ENCODE measurements at places on chromosomes 12 and 14.

DNA sequence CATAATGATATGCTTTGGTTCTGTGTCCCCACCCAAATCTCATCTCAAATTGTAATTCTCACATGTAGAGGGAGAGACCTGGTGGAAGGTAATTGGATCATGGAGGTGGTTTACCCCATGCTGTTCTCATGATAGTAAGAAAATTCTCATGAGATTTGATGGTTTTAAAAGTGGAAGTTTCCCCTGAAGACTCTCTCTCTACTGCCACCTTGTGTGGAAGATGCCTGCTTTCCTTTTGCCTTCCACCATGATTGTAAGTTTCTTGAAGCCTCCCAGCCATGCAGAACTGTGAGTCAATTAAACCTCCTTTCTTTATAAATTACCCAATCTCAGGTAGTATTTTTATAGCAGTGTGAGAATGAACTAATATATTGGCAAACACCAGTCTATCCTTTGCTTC, 260.4 kb upstream of the PPFIA2 start:
- DNase-seq: no peak

GRCh38 chr14:96229315-96229714, 24.7 kb downstream of the BDKRB2 start:
- DNase-seq: no peak

DNA sequence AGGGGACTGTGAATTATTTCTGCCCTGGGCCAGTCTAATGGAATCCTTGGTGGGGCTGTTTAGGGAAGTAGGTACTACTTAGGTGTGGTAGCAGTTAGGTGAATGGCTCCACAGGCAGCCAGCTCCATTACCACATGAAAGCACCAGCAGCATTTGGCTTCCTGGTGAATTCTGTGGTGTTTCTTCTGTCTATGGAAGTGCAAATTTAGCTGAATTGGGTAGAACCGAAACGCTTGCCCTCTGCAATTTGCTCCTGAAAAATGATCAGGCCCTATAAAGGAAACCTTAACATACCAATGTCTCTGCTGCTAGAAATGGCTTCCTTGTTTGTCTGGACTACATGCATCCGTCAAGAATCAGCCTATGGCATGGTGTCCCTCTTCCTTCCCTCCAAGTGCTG, 16.4 kb downstream of the FLRT2 start:
- no peak for DNase-seq

DNA sequence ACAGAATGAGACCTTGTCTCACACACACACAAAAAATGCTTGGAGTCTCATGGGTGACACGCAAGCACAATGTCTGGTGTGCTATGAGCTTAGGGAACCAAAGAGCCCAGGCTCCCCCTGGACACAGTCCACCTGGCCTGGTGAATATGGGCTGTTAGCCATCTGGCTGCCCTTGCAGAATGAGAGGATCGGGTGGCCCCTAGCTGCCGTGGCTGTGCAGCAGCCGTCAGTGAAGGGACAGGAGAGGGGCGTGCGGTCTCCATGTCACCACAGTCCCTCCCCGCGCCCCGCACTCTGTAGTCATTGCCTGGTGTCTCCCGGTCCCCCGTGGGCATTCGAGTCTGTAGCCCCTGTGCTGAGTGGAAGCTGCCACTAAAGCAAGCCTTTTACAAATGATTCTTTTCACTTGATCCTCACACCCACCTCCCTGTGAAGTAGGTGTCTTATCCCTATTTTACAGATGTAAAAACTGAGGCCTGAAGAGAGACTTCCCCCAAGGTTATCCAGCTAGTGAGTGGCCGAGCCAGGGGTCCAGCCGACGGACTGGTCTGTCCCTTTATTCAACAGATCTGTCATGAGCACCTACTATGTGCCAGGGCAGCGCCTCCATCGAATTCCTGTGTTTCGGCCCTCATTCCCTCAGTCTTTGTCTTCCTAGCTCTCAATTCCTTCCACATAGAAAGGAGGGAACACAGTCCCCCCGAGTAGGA, 18.8 kb downstream of the MVK start:
- no peak for DNase-seq

GRCh38 chr12:10873378-10873777, 10.7 kb downstream of the PRH1 start:
- DNase-seq: no peak

DNA sequence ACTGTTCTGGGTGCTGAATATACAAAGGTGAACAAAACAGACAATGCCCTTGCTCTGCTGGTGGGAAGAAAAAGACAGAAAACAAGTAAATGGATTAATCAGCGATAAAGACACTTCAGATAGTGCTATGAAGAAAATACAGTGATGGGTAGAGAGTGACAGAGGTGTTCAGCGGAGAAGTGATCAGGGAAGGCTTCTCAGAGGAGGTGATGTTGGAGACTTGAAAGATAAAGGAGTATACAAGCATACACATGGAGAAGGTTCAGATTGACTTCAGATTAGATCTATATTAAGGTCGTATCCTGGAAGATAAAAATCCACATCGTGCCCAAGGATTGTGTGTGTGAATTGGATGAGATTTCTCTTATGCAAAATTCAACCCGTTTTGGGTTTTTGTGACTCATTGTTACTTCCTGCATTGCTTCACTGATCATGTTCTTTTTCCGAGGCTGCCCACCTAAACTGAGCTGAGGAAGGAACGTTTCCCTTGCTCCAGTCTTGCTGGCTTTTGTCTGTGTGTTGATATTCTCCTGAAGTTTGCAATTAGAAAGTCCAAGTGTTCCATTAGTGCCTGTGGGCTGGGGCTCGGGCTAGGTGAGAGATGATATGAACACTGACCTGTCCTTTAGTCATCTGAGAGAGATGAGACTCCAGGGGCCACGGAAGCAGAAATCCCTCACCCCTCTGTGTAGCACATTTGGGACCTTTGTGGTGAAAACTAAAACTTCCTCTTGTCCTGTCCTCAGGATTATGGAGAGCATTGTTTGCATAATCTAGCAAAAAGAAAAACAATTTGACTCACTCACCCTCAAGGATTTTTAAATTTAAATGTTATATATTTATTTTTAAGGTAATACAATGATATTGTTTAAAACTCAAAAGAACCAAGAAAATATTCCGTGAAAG, 27.6 kb downstream of the PLXNC1 start:
- peak; percentile 12 for DNase-seq

GRCh38 chr14:100623961-100624360, 36.7 kb upstream of the BEGAIN start:
- no peak for DNase-seq

GRCh38 chr12:59186451-59186850, 266.1 kb upstream of the LRIG3 start:
- no peak for DNase-seq

DNA sequence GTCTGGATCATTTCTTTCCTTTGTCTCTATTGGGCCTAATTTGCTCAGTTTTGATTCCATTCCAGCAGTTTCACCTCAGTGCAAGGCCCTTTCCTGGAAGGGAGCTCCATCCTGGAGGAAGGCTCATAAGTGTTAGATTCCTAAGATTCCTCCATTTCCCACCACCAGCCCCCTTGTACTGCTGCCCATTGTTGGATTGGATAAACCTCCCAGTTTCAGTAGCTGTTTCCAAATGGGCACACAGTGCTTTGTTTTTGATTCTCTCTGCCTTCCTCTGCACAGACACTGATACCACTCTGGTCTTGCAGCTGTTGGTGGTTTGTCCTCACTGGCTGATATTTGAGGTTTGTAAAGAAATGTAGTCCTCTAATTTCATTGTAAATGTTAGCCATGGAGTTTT, 158.9 kb downstream of the SLC15A5 start:
- DNase-seq: no peak

DNA sequence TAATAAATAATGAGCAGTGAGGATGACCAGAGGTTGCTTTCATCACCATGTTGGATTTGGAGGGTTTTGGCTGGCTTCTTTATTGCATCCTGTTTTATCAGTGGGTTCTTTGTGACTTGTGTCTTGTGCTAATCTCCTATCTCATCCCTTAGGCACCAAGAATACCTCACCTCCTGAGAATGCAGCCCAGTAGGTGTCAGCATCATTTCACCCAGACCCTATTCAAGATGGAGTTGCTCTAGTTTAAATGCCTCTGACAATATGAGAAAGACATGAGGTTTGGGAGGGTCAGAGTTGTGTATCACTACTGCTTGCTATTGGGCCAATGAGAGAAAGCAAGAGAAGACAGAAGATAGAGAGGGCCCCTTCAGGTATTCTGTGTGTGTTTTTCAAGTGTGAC, 592.2 kb downstream of the ETNK1 start:
- no peak for DNase-seq

- no peak for DNase-seq
Observed at GRCh38 chr14:37262649-37263048, 64.9 kb downstream of the MIPOL1 start.

DNA sequence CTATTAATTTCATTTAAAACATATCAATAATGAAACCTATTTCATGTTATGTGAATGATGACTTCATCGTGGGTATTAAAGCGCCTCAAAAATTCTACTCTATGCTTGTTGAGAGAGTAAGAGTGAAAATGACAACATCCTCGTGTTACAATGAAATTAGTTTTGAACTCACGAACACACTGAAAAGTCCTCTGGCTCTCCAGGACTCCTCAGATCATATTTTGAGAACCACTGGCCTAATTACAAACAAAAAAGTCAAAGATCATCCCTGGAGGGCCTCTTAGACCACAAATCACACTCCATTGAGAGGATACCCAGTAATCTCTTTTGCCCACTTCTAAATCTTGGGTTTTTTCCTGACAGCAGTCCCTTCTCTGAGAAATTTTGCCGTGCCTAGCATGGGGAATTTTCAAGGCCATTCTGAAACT, 19.1 kb downstream of the DAAM1 start:
- DNase-seq: no peak

- DNase-seq: no peak
Observed at GRCh38 chr12:13584541-13584940, 388.0 kb downstream of the EMP1 start.

DNA sequence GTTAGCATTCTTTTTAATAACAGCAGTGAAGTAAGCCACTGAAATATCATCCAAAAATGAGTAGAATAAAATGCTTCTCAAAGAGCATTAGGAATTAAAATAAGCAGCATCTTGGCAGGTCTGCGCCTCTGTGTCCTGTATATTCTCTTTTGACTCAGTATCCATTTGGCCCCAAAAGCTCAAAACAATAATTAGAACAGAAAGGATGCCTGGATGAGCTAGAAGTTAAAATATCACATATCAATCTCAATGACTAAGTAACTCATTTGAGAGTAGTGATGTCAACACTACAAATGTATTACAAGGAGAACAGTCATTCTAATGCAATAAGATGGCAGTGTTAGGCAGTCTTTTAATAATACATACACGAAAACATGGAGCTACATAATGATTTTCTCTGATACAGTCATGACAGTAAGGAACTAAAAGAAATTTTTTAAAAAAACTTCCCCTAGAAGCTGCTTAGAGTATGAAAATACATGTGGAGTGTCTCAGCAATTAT, 160.9 kb upstream of the ABCD2 start:
- no peak for DNase-seq

DNA sequence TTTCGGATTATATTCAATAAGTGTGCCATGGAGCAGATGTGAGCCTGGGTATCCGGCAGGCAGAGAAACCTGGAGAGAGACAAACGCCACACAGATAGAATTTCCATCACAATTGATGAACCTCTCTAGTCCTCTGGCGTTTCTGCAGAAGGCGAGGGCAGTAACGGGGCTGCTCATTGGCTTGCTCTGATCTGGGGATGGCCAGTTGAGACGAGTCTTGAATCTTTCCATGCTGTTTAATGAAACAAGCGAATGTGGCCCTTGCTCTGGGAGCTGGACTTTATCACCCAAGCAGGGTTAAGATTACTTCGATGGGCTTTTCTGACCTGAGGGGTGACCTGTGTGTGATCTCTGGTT, 42.4 kb upstream of the CLMN start:
- no peak for DNase-seq

DNA sequence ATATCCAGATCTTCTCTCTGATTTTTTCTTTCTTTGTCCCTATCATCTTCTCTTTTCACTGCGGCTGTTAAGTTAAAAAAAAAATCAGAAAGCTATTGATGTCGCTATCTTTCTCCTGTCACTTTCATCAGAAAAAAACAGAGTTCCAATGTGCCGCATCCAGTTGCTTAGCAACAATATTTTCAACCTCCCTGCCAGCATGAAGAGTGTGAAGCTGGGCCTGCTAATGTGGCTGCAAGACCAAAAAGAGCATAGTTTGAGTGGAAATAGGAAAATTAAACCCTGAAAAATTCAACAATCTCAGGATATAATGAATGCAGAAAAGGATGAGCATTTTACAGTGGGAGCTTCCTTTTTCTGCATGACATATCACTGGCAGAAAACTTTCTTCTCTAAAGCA, 1025.4 kb upstream of the LRFN5 start:
- DNase-seq: no peak

DNA sequence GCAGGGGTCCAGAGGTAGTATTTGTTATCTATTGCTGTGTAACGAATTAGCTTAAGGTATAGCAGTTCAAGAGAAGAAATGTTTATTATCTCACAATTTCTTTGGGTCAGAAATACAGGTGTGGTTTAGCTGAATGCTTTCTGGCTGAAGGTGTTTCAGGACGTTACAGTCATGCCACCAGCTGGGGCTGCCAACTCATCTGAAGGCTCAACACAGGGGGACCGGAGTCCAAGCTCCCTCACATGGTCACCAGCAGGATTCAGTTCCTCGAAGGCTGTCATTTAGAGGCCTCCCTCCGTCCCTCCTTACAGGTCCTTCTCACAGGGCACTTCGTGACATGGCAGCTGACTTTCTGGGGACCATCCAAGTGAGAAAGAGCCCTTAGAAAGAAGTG, 37.5 kb upstream of the SINHCAF start:
- no peak for DNase-seq

GRCh38 chr12:104604070-104604994, 147.6 kb downstream of the CHST11 start:
- peak; percentile 68 for DNase-seq

GRCh38 chr14:103243764-103244737, 90.0 kb upstream of the EIF5 start:
- DNase-seq: no peak

DNA sequence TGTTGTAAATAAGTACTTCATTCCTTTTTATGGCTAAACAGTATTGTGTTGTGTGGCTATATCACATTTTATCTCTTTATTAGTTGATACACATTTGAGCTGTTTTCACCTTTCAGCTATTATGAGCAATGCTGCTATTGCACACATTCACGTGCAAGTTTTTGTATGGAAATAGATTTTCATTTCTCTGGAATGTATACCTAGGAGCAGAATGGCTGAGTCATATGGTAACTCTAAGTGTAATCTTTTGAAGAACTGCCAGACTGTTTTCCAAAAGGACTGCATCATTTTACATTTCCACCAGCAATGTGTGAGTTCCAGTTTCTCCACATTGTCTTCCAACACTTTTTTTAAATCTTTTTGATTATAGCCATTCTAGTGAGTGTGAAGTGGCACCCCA, 134.0 kb downstream of the SRGAP1 start:
- no peak for DNase-seq

- no peak for DNase-seq
Observed at GRCh38 chr12:28242496-28243309, 52.4 kb downstream of the CCDC91 start.

- no peak for DNase-seq
Observed at GRCh38 chr12:124434354-124434753, 133.1 kb downstream of the NCOR2 start.

- no peak for DNase-seq
Observed at GRCh38 chr12:130982565-130983225, 29.0 kb downstream of the ADGRD1 start.

GRCh38 chr12:82176026-82176425, 182.2 kb downstream of the CCDC59 start:
- no peak for DNase-seq

GRCh38 chr12:68557011-68557730, 53.5 kb upstream of the RAP1B start:
- DNase-seq: no peak

All from stimulated activated CD4-positive, alpha-beta T cell treated with anti-CD3 and anti-CD28 coated beads, Interleukin-15, amount 100 ng/mL, for 24 hours (primary cell).